ENCODE measurements at places on chromosomes 12 and 14.

DNA sequence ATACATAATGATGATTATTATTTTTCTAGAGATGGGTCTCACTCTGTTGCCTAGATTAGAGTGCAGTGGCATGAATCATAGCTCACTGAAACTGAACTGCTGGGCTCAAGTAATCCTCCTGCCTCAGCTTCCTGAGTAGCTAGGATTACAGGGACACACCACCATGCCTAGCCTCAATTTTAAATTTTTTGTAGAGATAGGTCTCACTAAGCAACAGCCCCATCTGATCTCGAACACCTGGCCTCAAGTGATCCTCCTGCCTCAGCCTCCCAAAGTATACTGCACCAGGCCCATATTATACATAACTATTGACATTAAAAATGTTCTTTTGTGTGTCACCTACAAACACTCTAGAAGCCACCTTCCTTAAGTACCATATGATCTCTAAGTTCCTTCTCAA, 3.4 kb downstream of the TXNRD1 start:
- no peak for DNase-seq

GRCh38 chr12:92676710-92677109, 26.1 kb upstream of the PLEKHG7 start:
- no peak for DNase-seq

GRCh38 chr12:40034156-40034555, 71.7 kb downstream of the SLC2A13 start:
- DNase-seq: no peak

- no peak for DNase-seq
Observed at GRCh38 chr12:11568762-11569478, 80.6 kb upstream of the ETV6 start.

DNA sequence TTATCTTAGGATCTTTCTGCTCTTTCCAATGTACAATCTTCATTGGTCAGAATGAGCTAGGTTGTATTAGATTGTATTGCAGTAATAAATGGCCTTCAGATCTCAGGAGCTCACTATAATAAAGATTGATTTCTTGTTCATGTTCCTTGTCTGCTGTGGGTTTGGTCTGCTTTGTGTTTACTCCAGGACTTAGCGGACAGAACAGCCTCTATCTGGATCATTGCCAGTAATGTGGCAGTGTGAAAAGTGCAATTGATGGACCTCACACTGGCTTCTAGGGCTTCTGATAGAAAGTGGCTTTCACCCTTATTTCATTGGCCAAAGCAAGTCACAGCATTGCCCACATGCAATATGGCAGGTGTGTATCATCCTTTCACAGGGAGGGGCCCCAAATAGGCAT, 81.2 kb downstream of the BTG1 start:
- DNase-seq: no peak

DNA sequence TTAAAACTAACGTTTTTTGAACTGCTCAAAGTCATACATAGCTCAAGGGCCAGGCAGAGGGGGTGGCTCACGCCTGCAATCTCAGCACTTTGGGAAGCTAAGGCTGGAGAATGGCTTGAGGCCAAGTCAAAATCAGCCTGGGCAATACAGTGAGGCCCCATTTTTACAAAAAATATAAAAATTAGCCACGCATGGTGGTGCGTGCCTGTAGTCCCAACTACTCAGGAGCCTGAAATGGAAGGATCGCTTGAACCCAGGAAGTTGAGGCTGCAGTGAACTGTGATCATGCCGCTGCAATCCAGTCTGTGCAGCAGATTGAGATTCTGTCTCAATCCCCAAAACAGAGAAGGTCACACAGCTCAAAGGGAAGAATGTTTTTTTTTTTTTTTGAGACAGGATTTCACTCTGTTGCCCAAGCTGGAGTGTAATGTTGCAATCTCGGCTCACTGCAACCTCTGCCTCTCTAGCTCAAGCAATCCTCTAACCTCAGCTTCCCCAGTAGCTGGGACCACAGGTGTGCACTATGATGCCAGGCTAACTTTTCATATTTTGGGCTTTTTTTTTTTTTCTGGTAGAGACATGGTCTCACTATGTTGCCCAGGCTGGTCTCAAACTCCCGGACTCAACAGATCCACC, 2.9 kb downstream of the RBM23 start:
- DNase-seq: no peak

- no peak for DNase-seq
Observed at GRCh38 chr12:27821259-27821973, 41.4 kb upstream of the MANSC4 start.

DNA sequence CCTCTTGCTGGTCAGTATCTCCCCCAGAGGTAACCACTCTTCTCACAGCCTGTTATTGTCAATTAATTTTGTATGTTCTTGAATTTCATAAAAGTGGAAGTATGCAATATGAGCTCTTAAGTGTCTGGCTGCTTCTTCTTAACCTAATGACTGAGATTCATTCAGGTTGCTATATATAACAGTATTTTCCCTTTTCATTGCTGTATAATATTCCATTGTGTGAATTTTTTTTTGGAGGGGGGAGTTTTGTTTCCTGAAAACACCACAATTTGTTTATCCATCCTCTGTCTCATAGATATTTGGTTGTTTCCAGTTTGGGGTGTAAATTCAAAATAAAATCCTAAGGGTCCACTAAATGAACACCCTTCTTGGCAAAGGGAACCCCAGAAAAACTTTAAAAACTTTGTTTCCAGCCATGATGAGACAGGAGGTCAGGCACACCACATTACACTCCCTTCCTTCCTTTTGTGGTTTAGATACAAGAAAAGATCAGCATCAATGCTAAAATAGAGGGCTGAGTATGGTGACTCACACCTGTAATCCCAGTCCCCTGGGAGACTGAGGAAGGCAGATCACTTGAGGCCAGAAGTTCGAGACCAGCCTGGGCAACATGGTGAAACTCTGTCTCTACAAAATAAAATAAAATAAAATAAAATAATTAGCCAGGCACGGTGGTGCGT, 4.1 kb upstream of the DAO start:
- no peak for DNase-seq

DNA sequence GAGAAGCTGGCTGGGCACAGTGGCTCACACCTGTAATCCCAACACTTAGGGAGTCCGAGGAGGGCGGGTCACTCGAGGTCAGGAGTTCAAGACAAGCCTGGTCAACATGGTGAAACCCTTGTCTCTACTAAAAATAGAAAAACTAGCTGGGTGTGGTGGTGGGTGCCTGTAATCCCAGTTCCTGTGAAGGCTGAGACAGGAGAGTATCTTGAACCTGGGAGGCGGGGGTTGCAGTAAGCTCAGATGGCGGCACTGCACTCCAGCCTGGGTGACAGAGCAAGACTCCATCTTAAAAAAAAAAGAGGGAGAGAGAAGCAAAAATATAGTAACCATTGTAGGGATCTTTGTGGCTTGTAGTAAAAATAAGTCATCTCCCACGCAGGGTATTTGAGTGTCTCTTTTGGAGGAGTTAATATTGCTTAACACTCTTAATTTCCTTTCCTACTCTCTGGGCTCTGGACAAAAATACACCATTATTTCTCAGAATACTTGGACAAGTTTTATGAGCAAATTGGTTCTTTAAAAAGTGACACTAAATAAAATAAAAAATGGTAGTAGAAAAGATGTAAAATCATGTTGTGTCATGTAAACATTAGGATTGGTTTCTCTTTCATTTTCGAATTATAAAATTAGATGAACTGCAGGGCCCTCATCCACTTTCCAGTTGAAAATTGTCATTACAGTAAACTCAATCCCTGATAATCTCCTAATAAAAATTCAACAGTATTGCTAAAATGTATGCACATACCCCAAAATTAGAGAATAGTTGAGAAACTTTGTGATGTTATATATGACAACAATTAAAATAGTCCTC, 61.1 kb upstream of the C12orf71 start:
- DNase-seq: no peak

DNA sequence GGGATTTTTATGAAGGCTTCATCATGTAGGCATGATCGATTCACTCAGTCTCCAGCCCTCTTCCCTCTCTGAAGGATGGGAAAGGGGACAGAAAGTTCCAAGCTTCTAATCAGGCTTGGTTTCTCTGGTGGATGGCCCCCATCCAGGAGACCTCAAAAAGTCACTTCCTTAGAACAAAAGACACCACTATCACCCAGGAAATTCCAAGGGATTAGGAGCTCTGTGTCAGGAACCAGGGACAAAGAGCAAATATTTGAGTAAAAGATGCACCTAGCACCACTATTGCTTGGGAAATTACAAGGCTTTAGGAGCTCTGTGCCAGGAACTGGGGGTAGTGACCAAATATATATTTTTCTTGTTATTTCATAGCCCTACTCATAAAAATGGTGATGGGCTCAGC, 33.6 kb upstream of the TMX1 start:
- no peak for DNase-seq

DNA sequence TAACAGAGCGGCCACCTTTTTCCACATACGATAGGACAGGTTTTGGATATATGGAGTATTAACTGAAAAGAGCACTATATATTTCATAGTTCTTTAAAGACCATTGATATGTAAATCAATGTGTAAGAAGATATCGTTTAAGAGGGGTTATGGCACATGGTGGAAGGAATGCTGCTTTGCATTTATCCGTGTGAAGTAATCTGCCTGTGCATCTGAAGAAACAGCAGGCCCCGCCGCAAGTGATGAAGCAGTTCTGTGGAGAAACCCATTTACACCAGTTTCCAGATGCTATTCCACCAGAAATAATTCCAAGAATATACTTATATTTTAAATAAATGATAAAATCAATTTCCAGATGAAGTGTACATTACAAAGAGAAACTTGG, 72.4 kb downstream of the BICD1 start:
- DNase-seq: no peak

DNA sequence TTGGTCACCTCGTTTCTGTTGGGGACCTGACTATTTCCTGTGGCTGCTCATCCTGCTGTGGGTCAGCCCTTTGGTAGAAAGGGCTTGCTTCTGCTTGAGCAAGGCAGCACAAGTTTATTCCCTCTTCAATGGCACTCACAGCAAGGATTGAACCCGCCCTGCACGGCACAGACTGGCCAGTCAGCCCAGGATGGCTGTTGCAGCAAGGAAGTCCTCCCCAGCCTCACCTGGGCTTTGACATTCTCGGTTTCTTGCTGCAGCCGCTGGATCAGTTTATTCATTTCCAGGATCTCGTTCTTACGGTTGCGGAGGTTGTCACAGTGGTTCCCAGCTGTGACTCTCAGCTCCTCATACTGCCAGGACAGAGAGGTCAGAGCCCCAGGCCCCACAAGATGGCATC, 9.5 kb downstream of the KRT82 start:
- no peak for DNase-seq

DNA sequence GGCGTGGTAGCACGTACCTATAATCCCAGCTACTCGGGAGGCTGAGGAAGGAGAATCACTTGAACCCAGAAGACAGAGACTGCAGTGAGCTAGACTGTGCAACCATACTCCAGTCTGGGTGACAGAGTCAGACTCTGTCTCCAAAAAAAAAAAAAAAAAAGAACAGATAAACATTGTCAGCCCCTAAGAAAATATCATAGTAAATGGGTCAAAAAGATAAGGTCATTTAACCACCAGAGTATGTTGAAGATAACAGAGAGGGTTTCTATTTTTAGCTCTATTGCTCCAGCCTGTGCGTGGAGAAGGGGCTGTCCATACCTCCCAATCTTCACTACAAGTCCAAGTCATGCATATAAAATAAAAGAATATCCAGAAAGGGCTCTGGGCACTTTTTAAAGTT, 15.4 kb downstream of the LGMN start:
- DNase-seq: no peak

DNA sequence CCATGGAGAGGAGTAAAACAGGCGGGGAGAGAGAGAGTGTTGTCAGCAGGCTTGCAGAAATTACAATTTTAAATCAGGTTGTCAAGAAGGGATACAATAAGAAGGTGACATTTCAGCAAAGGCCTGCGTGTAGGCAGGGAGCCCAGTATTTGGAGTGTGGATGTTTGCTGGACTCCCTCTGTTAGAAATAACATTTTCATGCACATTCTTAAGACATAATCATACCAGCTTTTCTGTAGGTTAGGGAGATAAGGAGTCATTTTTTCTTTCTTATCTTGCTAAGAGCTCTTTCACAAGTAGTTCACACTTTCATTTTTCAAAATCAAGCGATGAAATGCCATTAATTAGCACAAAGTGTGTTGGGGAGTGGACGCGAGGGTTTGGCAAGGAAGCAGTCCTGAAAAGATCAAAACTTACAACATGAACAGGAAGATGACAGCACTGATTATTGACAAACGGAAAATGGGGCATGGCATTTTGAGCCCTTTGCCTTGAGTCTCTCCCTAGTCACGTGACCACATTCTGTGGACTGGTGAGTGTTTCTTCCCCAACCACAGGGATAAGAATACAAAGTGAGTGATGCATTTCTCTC, 160.2 kb downstream of the DAD1 start:
- no peak for DNase-seq

DNA sequence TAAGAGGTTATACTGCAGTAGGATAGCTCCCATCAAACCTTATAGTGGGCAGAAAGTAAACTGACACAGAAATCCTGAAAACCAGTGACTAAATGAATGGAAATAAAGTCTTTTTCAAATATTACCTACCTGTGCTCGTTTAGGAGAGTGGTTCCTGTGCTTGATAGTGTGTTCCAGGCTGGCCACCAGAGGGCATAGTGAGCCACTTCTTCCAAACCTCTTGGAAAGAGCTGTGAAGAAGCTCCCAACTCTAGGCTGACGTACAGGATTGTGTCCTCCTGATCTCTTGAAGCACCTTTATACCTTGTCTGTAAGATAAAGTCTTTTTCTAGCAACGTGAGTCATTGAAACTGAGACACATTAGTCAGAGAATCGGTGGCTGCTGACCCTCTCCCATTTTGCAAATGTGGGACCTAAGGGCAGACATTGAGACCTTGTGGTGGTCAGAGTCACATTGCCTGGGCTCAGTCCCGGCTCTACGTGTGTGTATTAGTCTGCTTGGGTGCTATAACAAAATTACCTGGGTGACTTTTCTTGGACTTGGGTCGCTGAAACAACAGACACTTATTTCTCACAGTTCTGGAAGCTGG, 17.6 kb downstream of the TDP1 start:
- peak; percentile 2 for DNase-seq

- DNase-seq: no peak
Observed at GRCh38 chr14:61887628-61888027, 125.4 kb downstream of the SNAPC1 start.

DNA sequence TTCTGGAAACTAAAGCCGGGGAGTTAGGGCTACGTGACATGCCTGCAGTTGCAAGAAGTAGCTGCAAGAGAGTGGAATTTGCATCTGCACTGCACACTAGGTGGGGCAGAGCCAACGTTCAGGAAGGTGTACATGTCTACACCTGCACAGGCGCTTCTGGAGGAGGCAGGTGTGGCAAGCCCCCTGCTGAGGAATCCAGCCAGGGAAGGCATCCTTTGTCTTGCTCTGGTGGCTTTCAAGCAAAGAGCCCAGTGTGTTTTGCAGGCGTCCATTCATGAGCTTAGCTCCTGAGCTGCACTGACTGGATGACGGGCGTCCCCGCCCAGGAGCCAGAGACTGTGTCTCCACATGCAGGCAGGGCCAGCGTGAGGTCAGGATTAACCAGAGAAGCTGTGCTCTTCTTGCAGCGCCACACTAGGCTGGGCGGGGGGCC, 116.3 kb downstream of the ZFP36L1 start:
- no peak for DNase-seq

GRCh38 chr12:116150452-116150851, 127.0 kb downstream of the MED13L start:
- DNase-seq: no peak
